ENCODE measurements at places on chromosomes 1 and 21. TPM values are rescaled to one million over a fixed set of nuclear protein-coding genes. Genes with fewer than 3 reads are reported as not detected.
A peak's percentile ranks its signal among the peaks of the same experiment; 100 is the strongest.

- no peak overlapping the region for H3K27ac ChIP-seq
- no peaks in the 10 kb centered on the region for H3K36me3 ChIP-seq
- H3K4me1 ChIP-seq: no peaks in the 10 kb centered on the region
- H3K4me3 ChIP-seq: no peak overlapping the region
These were observed 54.5 kb downstream of the C8B start for GRCh38 chr1:56911098-56911938.

- no peaks in the 10 kb centered on the region for H3K4me1 ChIP-seq
- H3K4me3 ChIP-seq: no peak overlapping the region
- no peak for DNase-seq
- H3K27ac ChIP-seq: no peak overlapping the region
These were observed 172.2 kb upstream of the UBE2U start for GRCh38 chr1:64031236-64031635.

- H3K27me3 ChIP-seq: peaks cover 26% of the 10 kb centered on the region
- no peak overlapping the region for H3K27ac ChIP-seq
- no peak overlapping the region for H3K4me3 ChIP-seq
- DNase-seq: no peak
- H3K36me3 ChIP-seq: peaks cover 3% of the 10 kb centered on the region
These were observed 83.3 kb upstream of the DISP3 start for GRCh38 chr1:11395616-11396015.

GRCh38 chr1:229325853-229326487 is 16.9 kb downstream of the CCSAP start:
- H3K27me3 ChIP-seq: no peaks in the 10 kb centered on the region
- peaks cover 11% of the 10 kb centered on the region for H3K36me3 ChIP-seq
- no peak for DNase-seq
- H3K4me1 ChIP-seq: peaks cover 29% of the 10 kb centered on the region

FYB2 gene
- total RNA-seq: not detected

ELAPOR1 gene
- 30.6 TPM for total RNA-seq

GRCh38 chr1:108962681-108963051 is 618 bp downstream of the CLCC1 start:
- H3K4me3 ChIP-seq: peak overlapping the region; percentile 92
- DNase-seq: no peak
- H3K4me1 ChIP-seq: peaks cover 18% of the 10 kb centered on the region
- H3K27ac ChIP-seq: peak overlapping the region; percentile 83
- H3K36me3 ChIP-seq: peaks cover 9% of the 10 kb centered on the region

DNA sequence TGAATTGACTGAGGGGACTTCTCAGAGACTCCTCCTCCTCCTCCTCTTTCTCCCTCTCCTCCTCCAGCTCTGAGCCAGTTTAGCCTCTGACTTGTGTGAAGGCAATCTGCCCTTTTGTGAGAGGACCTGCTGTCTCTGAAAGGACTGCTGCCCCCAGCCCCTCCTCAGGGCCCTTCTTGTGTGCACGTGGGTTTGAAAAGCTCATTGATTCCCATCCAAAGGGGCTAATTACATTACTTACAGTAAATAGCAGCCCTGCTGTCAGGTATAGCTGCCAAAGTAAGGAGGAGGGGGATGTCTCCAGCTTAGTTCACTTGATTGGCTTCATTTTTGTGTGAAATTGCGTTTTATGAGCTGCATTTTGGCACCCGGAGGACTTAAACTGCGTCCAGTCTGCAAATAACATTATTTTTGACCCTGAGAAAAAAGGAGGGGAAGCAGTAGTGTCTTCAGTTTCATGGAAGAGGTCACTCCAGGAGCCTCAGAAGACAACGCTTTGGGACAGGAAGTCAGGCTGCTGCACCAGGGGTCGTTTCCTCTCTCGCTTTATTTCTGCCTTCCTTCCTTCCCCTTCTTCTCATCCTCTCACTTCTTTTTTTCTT is 1.8 kb upstream of the LHX9 start:
- no peak overlapping the region for H3K4me3 ChIP-seq
- peaks cover 93% of the 10 kb centered on the region for H3K27me3 ChIP-seq
- no peak overlapping the region for H3K27ac ChIP-seq
- no peak for DNase-seq

CHIT1 gene
- total RNA-seq: 0.13 TPM

All from T-helper 17 cell (primary cell).